HFFc6 (cell line): ENCODE measurements at places on chromosomes 4 and X.
A peak's percentile ranks its signal among the peaks of the same experiment; 100 is the strongest.

DNA sequence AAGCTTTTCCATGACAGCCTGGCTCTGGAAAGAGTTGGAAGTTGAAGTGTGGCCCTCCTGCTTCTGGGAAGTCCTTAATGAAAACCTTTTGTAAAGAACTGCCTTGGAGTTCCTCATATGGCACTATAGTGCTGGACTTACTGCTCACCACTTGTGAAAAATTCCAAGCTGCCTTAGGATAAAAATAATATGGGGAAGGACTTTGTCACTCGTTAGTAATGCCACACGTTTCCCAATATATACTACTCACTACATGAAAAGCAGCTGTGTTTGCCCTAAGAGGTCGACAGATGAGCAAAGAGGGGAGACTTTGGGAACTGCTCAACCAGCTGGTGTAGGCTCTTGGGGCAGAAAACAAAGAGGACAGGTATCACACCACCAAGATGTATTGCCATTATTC lies 11.7 kb downstream of the OPHN1 start:
- DNase-seq = peak; percentile 4

DNA sequence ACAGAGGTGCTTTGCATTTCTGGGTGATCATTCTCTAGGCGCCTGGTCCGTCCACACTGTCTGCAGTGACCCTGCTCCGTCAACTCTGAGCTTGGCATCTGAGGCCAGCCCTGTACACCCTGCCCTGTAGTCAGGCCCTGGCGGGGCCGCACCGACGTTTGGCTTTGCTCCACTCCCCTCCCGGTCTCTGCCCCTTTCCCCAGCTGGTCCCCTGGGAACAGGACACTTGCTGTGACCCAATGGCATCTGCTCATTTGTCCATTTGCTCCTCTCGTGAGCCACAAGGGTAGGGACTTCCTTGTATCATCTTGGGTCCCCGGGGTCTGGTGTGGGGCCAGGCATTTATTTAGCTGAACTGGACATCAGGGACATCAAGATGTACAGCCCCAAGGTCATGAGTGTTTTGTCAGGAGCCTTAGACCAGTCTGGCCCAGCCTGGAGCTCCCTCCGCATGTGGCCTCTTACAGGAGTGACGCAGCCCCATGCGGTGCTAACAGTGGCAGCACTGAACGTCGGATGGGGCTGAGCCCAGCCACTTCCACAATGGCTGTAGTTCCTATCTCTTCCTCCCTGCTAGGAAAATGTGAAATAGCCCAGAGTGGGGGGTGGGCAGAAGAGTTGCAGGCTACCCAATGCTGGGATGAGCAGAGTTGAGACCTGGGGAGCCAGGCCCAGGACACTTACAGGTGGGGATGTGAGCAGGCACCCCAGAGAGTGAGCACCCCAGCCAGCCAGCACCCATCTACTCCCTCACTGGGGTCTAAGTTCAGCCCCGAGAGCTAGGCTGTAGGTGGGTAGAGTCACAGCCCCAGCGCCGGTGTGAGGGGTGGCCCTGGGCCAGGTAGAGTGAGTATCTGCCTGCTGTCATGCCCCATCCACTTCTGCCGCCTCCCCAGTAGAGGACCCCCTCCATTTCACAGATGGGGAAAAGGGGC lies 2.0 kb upstream of the SH3BP2 start:
- DNase-seq = no peak

- DNase-seq = no peak
These were observed 188.3 kb upstream of the HCCS start for GRCh38 chrX:10922835-10923234.

DNA sequence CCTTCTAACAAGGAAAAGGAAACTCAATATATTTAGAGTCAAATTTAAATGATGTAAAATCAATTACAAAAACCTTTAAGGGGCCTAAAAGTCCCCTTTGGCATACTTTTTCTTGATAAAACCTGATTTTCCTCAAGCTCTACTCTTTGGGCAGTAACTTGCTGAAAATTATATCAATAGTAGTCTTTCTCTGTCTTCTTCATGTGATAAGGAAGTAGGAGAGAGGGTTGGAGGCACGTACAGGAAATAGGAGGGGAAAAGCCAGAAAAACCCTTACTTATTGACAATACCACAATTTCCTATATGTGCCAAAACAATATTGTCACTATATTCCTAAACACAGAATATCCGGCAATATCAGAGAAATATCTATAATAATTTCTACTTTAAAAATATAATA lies 9.6 kb downstream of the RHOH start:
- no peak for DNase-seq

DNA sequence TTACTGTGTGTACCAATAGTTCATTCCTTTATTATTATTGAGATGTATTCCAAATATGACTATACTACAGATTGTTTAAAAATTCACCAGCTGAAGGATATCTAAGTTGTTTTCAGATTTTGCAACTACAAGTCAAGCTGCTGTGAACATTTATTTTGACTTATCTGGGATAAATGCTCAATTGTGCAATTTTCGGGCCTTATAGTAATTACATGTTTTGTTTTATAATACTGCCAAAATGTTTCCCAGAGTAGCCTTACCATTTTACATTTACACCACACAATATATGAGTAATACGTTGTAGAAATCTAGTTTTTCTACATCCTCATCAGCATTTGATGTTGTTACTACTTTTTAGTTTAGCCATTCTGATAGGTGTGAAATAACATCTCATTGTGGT lies 179.6 kb downstream of the ANTXR2 start:
- no peak for DNase-seq
